ENCODE measurements at places on chromosomes 7 and 10.

DNA sequence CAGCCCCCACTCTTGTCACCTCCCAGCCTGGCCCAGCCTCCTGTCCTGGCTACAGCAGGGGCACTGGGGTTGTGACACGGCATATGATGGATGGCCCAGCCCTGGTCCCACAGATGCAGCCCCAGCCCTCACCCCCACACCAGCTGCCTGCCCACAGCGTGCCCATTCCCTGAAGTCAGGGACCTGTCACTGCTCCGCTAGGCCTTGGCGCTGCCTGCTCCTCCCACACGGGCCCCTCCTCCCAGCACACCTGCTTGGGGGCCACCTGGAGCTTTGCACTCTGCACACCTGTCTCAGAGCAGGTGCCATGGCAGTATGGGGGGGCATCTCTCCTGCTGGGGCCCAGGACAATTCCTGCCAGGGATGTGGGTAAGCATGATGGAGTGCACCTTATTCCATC, 3.5 kb downstream of the GCK start:
- DNase-seq, result no peak

DNA sequence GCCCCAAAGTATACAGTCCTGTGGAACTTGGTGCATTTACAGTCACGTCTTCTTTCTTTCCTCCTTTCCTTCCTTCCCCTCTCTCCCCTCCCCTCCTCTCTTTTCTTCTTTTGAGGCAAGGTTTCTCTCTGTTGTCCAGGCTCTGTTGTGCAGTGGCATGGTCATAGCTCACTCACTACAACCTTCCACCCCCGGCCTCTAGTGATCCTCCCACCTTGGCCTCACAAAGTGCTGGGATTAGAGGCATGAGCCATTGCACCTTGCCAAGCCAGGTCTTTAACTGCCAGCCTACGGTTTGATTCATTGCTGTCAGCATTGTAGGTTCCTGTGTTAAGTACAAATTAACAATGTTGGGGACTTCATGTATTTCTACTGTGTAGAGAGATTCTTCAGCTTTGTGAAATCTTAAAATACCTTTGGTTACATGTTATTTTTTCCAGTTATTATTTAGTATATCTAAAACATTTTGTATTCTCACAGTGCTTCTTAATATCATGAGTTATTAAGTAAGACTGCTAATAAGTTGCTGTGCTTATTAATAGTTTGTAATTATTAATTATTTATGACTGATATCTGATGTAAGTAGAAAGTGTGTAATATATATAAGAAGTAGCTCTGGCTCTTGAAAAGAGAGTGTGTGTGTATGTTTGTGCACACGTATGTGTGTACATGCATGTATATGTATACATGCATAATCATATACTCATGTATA, 320.8 kb downstream of the EXOC4 start:
- DNase-seq, result no peak

- DNase-seq, result no peak
These were observed 49.7 kb upstream of the KIF5B start for GRCh38 chr10:32105782-32106382.

- DNase-seq, result no peak
These were observed 6.9 kb downstream of the FAM241B start for GRCh38 chr10:69636626-69637605.

DNA sequence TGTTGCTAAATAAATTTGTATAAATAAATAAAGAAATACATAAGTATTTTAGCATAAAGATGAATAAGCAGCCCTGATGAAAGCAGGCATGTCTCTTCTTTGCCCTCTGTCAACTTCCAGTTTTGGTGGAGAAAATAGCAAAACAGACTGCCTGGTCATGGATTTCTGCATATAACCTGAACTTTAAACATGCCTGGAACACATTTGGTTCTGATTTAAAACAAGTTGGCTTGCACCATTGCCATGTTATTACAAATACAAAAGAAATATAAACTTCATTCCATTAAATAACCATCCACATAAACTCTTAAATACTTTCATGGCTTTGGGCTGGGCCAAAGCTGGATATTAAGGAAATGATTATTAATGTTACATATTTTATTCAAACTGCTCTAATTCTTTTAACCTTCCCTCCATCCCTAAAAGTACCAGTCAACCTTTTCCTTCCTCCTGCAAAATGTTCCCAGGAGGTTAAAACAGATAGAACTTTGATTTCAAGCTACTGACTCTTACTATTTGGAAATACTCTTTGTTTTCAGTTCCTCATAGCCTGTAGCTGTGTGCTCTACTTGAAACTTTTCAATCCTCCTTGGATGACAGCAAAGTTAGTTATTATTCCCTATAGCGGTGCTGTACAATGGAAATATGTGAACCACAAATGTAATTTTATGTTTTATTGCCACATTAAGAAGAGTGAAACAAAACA, 96.3 kb downstream of the BICC1 start:
- DNase-seq, result no peak

GRCh38 chr10:75449382-75450074, 18.1 kb downstream of the LRMDA start:
- no peak for DNase-seq

- DNase-seq, result no peak
These were observed 31.7 kb downstream of the GRIFIN start for GRCh38 chr7:2444476-2444875.

All from activated CD4-positive, CD25-positive, alpha-beta regulatory T cell (primary cell).